ENCODE measurements at places on chromosomes 1 and 21.

- DNase-seq: no peak
Observed at GRCh38 chr1:205792961-205793673, 17.8 kb upstream of the RAB29 start.

GRCh38 chr1:41462680-41463004, 21.8 kb downstream of the EDN2 start:
- no peak for DNase-seq

DNA sequence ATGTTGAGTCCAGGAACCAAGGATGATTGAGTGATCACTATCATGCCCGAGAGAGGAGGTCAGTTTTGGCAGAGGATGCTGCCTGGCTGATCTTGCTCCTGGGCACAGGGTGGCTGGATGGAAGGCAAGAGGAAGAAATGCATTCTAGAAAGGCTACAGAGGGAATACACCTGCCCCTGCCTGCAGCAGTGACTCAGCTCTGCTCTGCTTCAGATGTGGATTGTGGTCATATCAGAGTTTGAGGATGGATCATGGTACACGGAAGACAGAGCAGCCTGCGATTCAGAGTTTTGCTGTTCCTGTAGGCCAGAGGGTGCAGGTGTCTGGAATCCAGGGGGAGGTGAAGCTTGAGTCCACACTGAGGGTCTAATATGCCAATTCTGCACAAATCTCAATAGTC, 37.2 kb downstream of the PCP4 start:
- no peak for DNase-seq

- DNase-seq: no peak
Observed at GRCh38 chr1:186745531-186746146, 65.4 kb upstream of the PTGS2 start.

- DNase-seq: peak; percentile 40
Observed at GRCh38 chr1:107594536-107594935, 370.4 kb downstream of the VAV3 start.

- peak; percentile 45 for DNase-seq
Observed at GRCh38 chr1:153494976-153495535, 34.6 kb upstream of the S100A7 start.
